Stimulated activated CD4-positive, alpha-beta T cell treated with anti-CD3 and anti-CD28 coated beads, Interleukin-4, amount 100 ng/mL, for 4 hours (primary cell): ENCODE measurements at places on chromosomes 3 and 15.

DNA sequence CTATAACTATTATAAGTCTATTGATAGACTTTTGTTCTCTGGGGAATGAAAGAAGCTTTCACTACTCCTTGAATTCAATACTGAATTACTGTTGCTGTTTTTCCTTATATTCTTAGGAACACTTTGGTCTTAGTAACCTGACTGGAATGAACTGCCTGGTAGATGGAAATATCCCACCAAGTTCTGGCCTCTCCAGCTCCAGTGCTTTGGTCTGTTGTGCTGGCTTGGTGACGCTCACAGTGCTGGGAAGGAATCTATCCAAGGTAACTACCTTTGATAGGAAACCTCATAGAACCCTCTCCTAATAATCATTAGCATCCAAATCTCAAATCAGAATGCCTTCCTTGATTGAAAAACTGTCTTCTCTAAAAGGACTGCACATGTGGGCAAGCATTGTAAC is 69.1 kb downstream of the GALK2 start:
- DNase-seq, result no peak

DNA sequence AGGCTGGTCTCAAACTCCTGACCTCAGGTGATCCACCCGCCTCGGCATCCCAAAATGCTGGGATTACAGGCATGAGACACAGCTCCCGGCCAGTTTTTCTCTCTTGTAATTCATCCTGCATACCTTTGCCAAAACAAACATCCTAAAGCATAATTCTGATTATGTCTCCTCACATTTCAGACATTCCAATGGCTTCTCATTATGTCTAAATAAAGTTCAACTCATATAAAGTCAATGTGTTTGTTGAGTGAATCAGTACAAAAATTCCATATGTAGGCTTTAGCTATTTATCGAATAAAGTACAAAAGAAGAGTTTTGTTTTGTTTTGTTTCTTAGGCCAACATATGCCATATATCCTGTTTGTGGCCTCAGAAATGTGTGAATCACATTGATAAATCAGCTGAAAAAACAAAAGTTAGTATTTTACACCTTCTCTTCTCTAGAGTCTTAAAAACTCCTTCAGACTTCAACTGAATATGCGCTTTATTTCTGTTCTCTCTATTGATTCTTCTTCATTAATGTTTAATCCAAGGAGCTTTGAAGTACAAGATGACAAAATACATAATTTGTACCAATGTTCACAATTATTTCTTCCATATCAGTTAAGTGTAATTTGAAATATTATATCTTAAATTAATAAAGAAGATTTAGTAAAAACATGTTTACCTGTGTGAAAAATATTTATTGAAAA is 165.8 kb downstream of the MECOM start:
- DNase-seq, result no peak

DNA sequence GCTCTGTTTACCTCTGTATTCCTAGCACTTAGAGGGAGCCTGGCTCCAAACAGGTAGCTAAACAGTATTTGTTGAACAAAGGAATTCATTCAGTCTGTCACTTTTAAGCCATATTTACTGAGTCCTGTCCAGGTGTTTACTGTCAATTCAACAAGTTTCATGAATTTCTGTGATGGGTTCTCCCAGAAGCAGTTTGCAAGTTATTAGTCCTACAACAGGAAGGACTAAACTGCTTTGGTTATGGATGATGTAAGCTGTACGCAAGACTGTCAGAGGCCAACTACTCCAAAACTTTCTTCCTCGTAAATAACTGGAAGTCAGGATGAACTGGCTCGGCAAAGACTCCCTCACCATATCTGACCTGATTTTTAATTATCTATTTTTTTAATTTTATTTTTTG is 25.1 kb downstream of the STIMATE start:
- DNase-seq, result no peak

GRCh38 chr15:25863111-25863967 is at the start of gene ATP10A:
Gene ATP10A, minus strand, starts transcription at chr15:25863327. Its CDS starts 231 bp downstream, at chr15:25863096.
- DNase-seq, result peak; percentile 61

DNA sequence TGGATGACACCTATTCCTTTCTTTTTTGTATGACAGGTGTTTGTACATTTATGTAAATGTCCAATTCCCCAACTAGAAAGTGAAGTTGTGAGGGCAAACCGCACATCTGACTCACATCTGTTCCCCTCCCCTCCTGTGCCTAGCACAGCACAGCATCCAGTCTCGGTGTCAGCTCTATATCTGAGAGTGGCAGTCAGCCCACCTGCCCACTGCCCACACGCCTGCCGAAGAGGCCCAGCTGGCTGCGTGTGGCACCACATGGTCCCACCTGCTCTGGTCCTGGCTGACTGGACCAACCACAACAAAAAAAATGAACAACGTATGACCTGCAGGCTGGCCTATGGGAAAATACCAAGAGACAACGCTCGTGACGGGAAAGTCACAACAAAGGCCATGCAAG is 62.8 kb downstream of the XXYLT1 start:
- no peak for DNase-seq

DNA sequence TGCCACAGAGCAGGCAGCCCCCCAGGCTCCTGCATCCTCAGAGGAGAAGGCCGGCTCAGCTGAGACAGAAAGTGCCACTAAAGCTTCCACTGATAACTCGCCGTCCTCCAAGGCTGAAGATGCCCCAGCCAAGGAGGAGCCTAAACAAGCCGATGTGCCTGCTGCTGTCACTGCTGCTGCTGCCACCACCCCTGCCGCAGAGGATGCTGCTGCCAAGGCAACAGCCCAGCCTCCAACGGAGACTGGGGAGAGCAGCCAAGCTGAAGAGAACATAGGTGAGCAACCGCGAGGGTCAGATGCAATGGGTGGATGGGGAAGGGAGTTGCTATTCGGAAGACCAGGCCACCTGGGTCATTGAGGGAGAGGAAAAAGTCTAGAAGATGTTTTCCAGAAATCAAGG is 53.0 kb downstream of the GAP43 start:
- no peak for DNase-seq

DNA sequence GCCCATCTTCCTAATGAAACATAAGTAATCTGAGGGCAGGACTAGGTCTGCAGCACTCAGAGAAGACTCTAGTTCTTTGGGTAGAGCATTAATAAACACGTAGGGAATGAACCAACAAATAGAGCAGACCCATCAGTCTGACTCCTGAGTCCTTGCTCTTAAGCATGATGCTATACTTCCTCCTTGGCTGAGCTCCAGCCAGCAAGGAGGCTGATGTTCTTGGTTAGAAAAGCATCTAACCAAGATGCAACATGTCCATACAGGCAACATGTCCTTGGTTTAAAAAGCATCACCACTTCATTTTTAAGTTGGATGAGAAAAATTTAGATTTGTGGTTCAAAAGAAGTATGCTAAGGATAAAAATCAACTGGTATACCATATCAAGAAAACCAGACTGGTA is 8.5 kb upstream of the MYH15 start:
- no peak for DNase-seq

DNA sequence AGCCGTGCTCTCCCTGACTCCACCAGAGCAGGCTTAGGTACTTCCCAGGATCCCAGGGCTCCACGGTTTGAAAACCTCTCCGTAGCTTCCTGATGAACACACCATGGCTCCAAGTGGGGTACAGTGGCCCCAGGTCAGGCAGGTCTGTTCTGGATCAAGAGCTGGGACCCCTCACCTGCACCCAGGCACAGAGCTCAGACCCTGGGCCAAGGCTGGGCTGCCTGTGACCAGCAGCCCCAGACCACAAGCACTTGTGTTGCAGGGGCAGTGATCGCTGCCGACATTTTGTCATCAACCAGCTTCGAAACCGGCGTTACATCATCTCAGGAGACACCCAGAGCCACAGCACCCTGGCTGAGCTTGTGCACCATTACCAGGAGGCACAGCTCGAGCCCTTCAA is 5.3 kb downstream of the SH2D7 start:
- DNase-seq, result no peak

GRCh38 chr3:123883111-123883510 is 1.0 kb downstream of the MYLK start:
- no peak for DNase-seq

DNA sequence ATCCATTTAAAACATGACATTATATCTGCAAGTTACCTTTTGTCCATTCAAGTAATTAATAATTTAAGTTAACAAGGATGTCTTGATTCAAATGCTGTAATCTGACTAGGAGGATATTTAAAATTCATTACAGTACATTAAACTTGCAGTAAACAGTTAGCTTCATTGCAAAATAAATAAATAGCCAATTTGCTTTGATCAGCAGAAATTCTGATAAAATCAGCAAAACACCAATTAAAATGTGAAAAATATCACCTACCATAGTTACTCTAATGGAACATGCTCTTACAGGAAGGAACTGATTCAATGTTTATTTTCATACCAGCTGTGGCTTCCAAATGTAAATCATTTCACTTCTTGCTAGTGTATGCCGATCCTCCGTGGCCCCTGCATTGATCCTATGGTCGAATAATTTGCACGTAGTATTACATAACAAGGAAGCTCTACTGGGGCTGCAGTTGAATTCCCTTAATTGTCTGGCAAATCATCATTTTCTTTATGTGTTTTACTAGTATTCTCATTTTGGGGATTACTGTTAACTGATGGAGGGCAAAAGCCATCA is 150.7 kb downstream of the FOXB1 start:
- no peak for DNase-seq

GRCh38 chr3:153138276-153139210 is 23.5 kb upstream of the RAP2B start:
- peak; percentile 39 for DNase-seq

GRCh38 chr15:93859176-93859575 is 372.2 kb upstream of the MCTP2 start:
- no peak for DNase-seq

- DNase-seq, result no peak
Observed at GRCh38 chr3:149377408-149378364, at the start of gene TM4SF1. Gene TM4SF1, minus strand, starts transcription at chr3:149377649. Its CDS starts 102 bp downstream, at chr3:149377547.

DNA sequence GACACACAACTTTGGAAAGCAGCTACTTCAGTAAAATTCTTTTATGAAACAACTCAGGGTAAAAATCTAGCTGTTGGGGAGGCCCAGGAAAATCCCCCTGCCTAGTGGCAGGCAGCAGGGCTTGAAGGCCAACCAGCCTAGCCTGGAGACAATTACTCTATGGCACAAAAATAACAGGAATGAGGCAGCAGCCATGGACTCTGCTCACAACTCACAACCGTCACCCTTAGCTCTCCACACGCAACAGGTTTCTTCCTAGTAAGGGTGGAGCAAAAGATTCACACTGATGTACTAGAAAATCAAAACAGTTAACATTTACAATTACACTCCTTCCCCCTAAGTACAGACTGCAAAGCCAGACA is 530 bp upstream of the FBXL22 start:
- no peak for DNase-seq

DNA sequence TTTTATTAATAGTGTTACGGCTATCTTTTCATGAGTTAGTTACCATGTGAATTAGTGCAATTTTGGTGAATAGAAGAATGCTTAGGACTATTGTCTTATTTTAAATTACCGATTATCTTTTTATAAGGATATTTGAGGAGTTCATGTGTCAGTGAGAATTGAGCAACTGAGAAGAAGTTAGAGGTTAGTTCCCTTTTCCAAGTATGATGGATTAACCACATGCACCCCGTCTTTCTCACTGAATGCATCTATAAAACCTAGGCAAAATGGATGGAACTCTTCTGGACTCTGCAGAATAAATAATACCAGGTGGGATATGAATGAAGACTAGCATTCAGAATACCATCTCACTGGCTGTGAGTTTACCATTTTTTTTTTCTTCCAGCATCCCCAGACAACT is 74.3 kb downstream of the TCF12 start:
- DNase-seq, result no peak

GRCh38 chr3:19146685-19147650 is 1.3 kb upstream of the KCNH8 start:
- DNase-seq, result peak; percentile 50

DNA sequence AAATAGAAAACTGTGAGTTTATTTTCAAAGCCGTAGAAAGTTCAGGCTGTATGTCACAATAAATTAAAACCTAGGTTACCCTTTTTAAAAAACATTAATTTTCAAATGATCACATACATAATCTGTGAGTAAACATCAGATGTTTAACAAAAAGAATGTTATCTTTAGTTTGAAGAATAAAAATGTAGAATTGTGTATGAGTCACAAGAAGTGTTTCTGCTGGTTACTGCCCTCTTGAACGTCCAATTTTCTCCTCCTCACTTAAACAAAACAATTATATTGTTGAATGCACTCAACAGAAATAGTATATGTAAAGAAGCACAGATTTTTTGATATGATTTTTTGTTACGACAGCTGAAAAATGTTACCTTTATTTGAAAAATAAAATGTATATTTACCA is 855.1 kb downstream of the ROBO1 start:
- no peak for DNase-seq

DNA sequence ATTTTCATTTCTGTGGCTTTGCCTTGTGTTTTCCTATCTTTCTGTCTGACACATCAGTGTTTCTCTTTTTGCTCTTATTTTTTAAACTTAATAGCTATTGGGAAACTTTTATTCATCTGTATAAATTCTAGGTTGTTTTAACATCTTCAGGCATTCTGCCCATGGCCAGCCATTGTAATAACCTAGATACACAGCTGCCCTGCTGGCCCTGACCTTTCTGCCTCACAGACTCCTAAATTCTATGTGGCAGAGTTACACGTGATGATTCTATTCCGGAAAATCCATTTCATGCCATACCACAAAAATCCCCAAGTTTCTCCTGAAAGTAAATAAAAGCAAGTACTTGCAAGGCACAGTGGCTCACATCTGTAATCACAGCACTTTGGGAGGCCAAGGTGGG is 150.1 kb downstream of the UACA start:
- DNase-seq, result no peak

- DNase-seq, result no peak
Observed at GRCh38 chr3:138089091-138089490, 26.3 kb downstream of the DZIP1L start.

DNA sequence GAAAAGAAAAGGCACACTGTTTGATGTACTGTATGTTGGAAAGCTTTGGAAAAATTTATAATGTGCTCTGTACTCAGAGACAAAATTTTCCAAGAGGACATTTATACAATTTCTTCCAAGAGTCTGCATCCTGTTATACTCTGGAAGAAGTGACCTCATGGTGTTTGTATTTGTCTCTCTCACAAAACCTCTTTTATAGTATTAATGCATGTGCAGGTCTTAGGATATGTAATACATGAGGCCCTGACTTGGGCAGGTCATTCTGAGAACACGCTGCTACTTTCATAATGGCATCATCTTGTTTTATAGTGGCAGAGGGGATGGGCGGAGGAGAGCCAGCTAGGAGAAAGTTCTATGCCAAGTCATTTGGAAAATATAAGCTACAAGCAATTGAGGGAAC is 72.0 kb upstream of the P3H2 start:
- no peak for DNase-seq

GRCh38 chr15:89198934-89199333 is 22.4 kb downstream of the RLBP1 start:
- no peak for DNase-seq

GRCh38 chr15:92901995-92902394 is 1.9 kb downstream of the CHD2 start:
- no peak for DNase-seq
